ENCODE measurements at places on chromosomes 4 and X.

GRCh38 chr4:158801066-158801465 is 32.2 kb downstream of the FNIP2 start:
- no peak for DNase-seq
- peaks cover 4% of the 10 kb centered on the region for H3K4me1 ChIP-seq
- no peak overlapping the region for H3K27ac ChIP-seq
- no peaks in the 10 kb centered on the region for H3K36me3 ChIP-seq

- H3K4me3 ChIP-seq, result no peak overlapping the region
- H3K4me1 ChIP-seq, result no peaks in the 10 kb centered on the region
- no peaks in the 10 kb centered on the region for H3K27me3 ChIP-seq
Observed at GRCh38 chrX:26788402-26788998, 572.5 kb downstream of the MAGEB5 start.

- DNase-seq, result no peak
- no peaks in the 10 kb centered on the region for H3K4me1 ChIP-seq
- H3K27me3 ChIP-seq, result peaks cover 1% of the 10 kb centered on the region
- no peak overlapping the region for H3K27ac ChIP-seq
- no peak overlapping the region for H3K4me3 ChIP-seq
- H3K36me3 ChIP-seq, result no peaks in the 10 kb centered on the region
Observed at GRCh38 chrX:23554304-23554703, 113.0 kb upstream of the PRDX4 start.

DNA sequence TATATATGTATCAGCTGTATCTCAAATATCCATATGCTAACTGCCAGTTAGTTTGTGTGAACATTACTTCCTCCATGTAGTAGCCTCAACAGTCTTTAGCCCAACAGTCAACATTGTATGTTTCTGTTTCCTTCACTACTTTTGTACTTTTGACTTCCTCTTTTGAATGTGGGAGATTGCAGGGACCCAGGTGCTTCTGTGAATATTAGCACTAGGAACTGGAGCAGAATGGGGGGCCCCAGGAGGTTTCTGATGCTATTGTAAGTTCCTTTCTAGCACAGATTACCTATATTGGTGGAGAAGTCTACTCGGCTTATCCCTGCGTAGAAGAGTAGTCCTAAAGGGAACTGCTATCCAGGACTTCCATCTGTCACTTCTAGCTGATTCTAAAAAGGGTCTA is 2.3 kb downstream of the PLAC8 start:
- no peak overlapping the region for H3K27ac ChIP-seq
- no peak for DNase-seq

DNA sequence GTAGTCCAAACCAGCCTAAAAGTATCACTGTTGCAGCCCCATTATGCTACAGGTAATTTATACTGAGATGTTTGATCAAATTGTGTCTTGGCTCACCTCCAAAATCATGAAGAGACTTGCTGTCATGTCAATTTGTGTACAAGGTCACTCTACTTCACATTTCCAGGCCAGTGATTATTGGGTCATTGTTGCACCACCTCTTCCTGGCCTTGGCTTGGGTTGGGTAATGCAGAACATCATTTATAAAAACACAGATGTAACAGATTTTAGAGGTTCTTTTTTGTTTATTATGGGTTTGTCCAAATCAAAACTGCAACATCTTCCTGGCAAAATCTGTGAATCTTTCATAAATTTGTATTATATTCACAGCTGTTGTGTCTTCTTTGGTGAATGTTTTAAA is 459.5 kb downstream of the ANKRD50 start:
- no peaks in the 10 kb centered on the region for H3K27me3 ChIP-seq
- no peak overlapping the region for H3K27ac ChIP-seq
- H3K4me3 ChIP-seq, result no peak overlapping the region
- no peak for DNase-seq
- H3K4me1 ChIP-seq, result no peaks in the 10 kb centered on the region

- no peak overlapping the region for H3K4me3 ChIP-seq
- peak overlapping the region; percentile 79 for H3K27ac ChIP-seq
- H3K27me3 ChIP-seq, result no peaks in the 10 kb centered on the region
- no peak for DNase-seq
Observed at GRCh38 chr4:87865960-87866598, 33.3 kb downstream of the MEPE start.

- H3K27ac ChIP-seq, result no peak overlapping the region
- H3K4me3 ChIP-seq, result no peak overlapping the region
- DNase-seq, result no peak
Observed at GRCh38 chr4:16686195-16686594, 212.2 kb downstream of the LDB2 start.
